Thoracic aorta endothelial cell (primary cell): ENCODE measurements at places on chromosomes 7 and 10. TPM values are rescaled to one million over a fixed set of nuclear protein-coding genes. Genes with fewer than 3 reads are reported as not detected.

CLCN1 gene
- total RNA-seq: not detected in 2 replicates

HK1 gene
- total RNA-seq: 128 and 134 TPM in 2 replicates

ZFAND4 gene
- 8.6 and 9.3 TPM in 2 replicates for total RNA-seq

SH2D4B gene
- total RNA-seq: under 0.01 and 0.07 TPM in 2 replicates

NPFFR1 gene
- not detected in 2 replicates for total RNA-seq

TMEM196 gene
- not detected in 2 replicates for total RNA-seq

PLCE1 gene
- total RNA-seq: under 0.01 and 0.07 TPM in 2 replicates

IDI1 gene
- 89.9 and 119 TPM in 2 replicates for total RNA-seq

ACBD7 gene
- 1.7 and 3.3 TPM in 2 replicates for total RNA-seq
